ENCODE measurements at places on chromosomes 2 and 18. TPM values are rescaled to one million over a fixed set of nuclear protein-coding genes. Genes with fewer than 3 reads are reported as not detected.

The CELF4 gene
- not detected for total RNA-seq

GRCh38 chr2:157194097-157194688 is 63.3 kb upstream of the GALNT5 start:
- no peak overlapping the region for H3K4me3 ChIP-seq
- no peaks in the 10 kb centered on the region for H3K36me3 ChIP-seq
- H3K4me1 ChIP-seq, result peaks cover 1% of the 10 kb centered on the region

- H3K4me3 ChIP-seq, result no peak overlapping the region
- no peak for DNase-seq
- no peak overlapping the region for H3K27ac ChIP-seq
- H3K27me3 ChIP-seq, result no peaks in the 10 kb centered on the region
- H3K4me1 ChIP-seq, result no peaks in the 10 kb centered on the region
These were observed 14.2 kb downstream of the IDH1 start for GRCh38 chr2:208240619-208241209.

- H3K36me3 ChIP-seq, result no peaks in the 10 kb centered on the region
- H3K27me3 ChIP-seq, result peaks cover 15% of the 10 kb centered on the region
- H3K4me3 ChIP-seq, result no peak overlapping the region
- H3K4me1 ChIP-seq, result no peaks in the 10 kb centered on the region
- H3K27ac ChIP-seq, result no peak overlapping the region
These were observed 193.5 kb downstream of the SS18 start for GRCh38 chr18:25896956-25897355.

- no peak overlapping the region for H3K4me3 ChIP-seq
- no peak for DNase-seq
- H3K4me1 ChIP-seq, result peaks cover 7% of the 10 kb centered on the region
- H3K27me3 ChIP-seq, result no peaks in the 10 kb centered on the region
- H3K27ac ChIP-seq, result peak overlapping the region; percentile 95
- H3K36me3 ChIP-seq, result peaks cover 8% of the 10 kb centered on the region
These were observed 494 bp upstream of the ROCK1 start for GRCh38 chr18:21112140-21112473.

The HOXD4 gene
- not detected for total RNA-seq

GRCh38 chr2:65870826-65871225 is 438.4 kb upstream of the SPRED2 start:
- no peak overlapping the region for H3K4me3 ChIP-seq
- H3K27me3 ChIP-seq, result no peaks in the 10 kb centered on the region
- H3K4me1 ChIP-seq, result no peaks in the 10 kb centered on the region
- no peaks in the 10 kb centered on the region for H3K36me3 ChIP-seq

DNA sequence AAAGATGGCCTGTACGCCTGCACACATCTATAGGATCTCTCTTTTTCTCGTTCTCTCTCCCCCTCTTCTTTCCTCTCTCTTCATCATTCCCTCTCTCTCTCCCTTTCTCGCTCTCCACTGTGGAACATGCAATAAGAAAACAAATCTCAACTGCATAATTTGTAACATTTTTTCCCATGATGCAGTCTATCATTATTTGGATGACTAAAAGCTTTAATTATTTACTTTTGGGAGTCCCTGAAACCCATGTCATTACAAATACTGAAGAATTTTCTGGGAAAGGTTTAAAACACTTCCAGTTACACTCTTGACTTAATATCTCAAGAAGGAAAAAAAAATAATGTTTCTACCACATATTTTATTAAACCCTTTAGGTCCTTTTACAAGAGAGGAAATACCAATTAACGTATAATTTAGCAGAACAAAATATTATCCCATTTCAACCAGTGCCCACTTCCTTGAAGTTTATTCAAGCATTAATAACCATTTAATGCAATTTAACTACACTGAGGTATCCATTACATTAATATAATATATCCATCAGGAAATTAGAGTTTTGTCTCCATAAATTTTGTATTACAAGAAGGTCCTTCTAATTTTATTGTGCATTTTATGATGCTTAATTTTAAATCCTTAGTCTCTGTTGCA is 1615.2 kb upstream of the ACVR2A start:
- no peak overlapping the region for H3K4me3 ChIP-seq
- no peaks in the 10 kb centered on the region for H3K36me3 ChIP-seq
- no peak overlapping the region for H3K27ac ChIP-seq
- no peaks in the 10 kb centered on the region for H3K27me3 ChIP-seq
- H3K4me1 ChIP-seq, result no peaks in the 10 kb centered on the region

The MC2R gene
- not detected for total RNA-seq

The ONECUT2 gene
- not detected for total RNA-seq

- H3K27me3 ChIP-seq, result peaks cover 49% of the 10 kb centered on the region
- H3K4me3 ChIP-seq, result peak overlapping the region; percentile 19
- H3K4me1 ChIP-seq, result peaks cover 29% of the 10 kb centered on the region
- no peaks in the 10 kb centered on the region for H3K36me3 ChIP-seq
- DNase-seq, result no peak
- no peak overlapping the region for H3K27ac ChIP-seq
These were observed 70.6 kb downstream of the CTAGE1 start for GRCh38 chr18:22346953-22347605.
